Tibial nerve (tissue), 4 donors: ENCODE measurements at places on chromosomes 11 and 22. TPM values are rescaled to one million over a fixed set of nuclear protein-coding genes. Genes with fewer than 3 reads are reported as not detected.

The HPS5 gene
- total RNA-seq = 68.2 TPM

The SNX32 gene
- total RNA-seq = not detected

The CASP5 gene
- not detected for total RNA-seq

The MYRF gene
- 1.2 TPM for total RNA-seq

The KRTAP5-5 gene
- total RNA-seq = not detected

The RCOR2 gene
- not detected for total RNA-seq

The SYCE3 gene
- total RNA-seq = not detected

The NXPE4 gene
- not detected for total RNA-seq
